Stimulated activated CD4-positive, alpha-beta T cell treated with anti-CD3 and anti-CD28 coated beads, Interleukin-1b, Interleukin-23, amount 100 ng/mL, for 24 hours (primary cell): ENCODE measurements at places on chromosomes 2 and 18.

- no peak for DNase-seq
Observed at GRCh38 chr2:74703373-74703772, 49.3 kb downstream of the SEMA4F start.

- DNase-seq: no peak
Observed at GRCh38 chr2:95298486-95299111, 1.5 kb downstream of the KCNIP3 start.

- no peak for DNase-seq
Observed at GRCh38 chr2:63678551-63678950, 89.8 kb downstream of the MDH1 start.

- DNase-seq: no peak
Observed at GRCh38 chr2:40962026-40962425, 510.1 kb upstream of the SLC8A1 start.

DNA sequence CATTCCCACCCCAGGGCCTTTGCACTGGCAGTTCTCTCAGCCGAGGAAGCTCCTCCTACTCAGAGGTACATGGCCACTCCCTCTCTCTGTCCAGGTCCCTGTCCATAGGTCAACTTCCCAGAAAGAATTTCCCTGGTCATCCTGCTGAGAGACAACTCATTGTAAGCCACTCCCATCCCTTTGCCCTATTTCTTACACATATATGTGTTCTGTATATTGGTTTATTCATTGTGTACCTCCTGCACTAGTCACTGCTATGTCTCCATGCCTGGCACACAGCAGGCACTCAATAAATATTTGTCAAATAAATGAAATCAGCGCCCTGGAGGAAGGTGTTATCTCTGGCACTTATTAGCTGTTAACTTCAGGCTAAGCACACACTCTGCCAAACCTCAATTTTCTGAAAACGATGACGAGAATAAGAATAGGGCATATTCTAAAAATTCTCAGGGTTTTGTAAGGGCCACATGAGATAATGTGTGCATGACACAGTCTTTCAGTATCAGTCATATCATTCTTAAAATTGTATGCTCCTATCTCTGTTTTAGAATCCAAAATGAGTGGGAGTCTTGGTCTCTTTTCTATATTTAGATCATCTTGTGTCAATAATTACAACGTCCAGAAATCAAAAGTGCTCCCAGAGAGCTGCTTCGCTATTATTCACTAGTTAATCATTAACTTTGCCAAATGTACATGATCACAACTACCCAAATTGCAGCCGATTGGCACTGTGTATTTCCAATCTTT is 198.0 kb downstream of the ALK start:
- no peak for DNase-seq

- DNase-seq: no peak
Observed at GRCh38 chr2:110729106-110729505, 3.3 kb upstream of the ACOXL start.

- DNase-seq: no peak
Observed at GRCh38 chr2:55763721-55764120, 70.1 kb upstream of the PNPT1 start.

GRCh38 chr2:160199683-160200389 is at the start of gene ITGB6:
TSS of gene ITGB6 (minus strand) at chr2:160200272. CDS start at chr2:160200063, 209 bp downstream.
- DNase-seq: no peak

- no peak for DNase-seq
Observed at GRCh38 chr2:202479610-202480009, 103.5 kb downstream of the BMPR2 start.

GRCh38 chr18:47179520-47179919 is 3.4 kb upstream of the IER3IP1 start:
- DNase-seq: no peak

DNA sequence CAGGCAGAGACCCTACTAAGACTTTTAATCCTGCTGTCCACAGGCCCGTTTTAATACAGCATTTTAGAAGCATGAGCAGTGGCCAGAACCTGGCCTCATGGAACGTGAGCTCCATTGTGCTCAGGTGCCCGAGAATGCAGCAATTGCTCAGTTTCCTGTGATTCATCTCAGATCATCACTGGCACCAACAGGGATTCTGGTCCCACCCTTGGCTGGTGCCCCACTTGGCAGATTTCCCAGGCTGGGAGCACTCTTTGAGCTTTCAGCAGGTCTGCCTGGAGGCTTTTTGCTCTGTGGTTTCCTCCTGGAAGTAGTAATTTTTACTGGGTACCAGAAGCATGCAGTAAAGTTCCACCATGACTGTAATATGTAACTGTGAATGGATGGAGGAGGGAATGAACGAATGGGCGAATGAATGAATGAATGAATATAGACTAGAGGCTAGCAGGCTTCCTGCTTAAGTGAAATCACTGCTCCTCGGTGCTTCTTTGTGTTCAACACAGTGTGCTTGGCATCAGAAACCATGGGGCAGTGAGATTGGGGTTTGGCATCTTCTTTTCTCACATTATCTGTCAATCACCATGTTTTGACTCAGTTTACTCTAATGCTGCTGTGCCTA is 312.9 kb downstream of the PRKCE start:
- DNase-seq: no peak

- DNase-seq: no peak
Observed at GRCh38 chr2:44663471-44664073, 277.9 kb upstream of the SIX3 start.

DNA sequence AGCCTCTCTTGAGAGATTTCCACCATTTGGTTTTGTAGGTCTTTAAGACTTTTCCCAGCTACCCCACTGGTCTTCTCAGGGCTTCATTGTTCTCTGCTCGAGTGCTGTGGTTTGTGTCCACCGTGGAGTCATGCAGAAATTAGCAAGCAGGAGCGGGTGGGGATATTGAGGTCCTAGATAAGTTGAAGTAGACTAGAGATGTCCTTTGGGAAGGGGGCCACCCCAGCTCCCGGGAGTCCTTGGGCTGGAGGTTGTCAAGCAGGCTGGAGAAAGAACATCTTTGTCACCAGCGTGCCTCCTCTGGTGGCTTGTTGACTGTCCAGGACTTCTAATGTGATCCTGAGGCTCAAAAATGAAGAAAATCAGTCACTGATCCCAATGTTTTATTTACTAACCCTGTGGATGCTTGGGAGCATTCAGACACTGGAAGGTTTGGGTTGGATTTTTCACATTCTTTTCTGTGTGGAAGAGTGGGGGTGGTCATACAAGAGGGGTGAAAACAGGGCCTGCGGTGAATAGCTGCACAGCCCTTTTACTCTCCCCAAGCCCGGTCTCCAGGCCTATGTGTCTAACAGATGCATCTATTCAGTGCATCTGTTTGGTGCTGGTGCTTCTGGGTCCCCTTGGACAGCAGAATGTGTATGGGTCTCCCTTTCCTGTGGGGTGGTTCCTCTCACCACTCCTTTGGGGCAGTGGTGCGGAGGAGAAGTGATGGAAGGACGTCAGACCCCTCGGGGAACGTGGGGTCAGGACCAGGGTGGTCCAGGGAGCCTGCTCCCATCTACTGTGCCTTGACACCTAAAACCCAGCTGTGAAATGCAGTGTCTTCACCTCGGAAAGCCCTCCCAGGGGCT is 208.1 kb downstream of the KLHL29 start:
- no peak for DNase-seq

DNA sequence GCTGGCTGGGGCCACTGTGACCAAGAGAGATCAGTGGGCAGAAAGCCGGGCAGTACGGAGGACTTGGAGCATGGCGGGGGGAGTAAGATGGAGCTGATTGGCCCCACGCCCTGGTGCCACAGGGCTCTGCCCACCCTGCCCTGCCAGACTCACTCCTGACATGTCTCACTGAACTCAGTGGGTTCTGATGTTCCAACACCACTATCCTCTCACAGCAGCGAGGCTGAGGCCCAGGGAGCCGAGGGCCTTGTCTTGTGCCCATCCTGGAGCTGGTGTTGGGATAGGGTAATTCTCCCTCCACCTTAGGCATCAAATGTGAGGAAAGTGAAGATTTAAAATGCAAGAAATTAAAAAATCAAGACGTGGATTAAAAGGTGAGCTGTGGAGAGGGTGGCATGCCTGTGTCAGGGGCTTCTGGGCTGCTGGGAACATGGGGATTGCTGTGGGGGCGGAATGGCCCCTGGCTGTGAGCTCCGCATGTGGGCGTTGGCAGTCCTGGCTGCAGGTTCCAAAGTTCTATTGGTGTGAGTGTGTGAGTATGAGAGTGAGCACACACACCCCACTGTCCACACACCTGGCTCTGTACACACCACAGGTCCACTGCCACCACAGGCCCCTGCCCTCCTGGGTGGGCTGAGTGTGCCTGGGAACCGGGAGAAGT is 283.5 kb upstream of the HS6ST1 start:
- DNase-seq: no peak

DNA sequence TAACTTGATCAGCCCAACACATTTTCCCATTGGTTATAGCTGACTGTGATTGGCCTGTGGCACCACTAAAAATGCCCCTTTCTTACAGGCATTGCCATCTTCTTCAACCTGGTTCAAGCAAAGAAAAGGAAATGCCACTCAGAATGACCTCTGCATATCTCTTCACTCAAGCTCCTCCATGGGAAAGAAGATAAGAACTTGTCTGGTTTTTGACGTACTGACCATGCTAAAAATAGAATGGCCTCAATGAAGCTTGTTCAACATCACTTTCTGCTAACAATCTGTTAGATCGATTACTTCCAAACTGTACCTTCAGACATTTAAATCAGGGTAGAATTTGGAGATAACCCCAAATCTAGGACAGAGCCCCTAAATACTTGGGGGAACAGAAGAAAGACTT is 109.5 kb downstream of the CABYR start:
- no peak for DNase-seq

- no peak for DNase-seq
Observed at GRCh38 chr2:5140347-5140746, 551.8 kb upstream of the SOX11 start.

- DNase-seq: no peak
Observed at GRCh38 chr2:10598501-10598900, 91.3 kb downstream of the NOL10 start.

GRCh38 chr2:86064006-86064405 is 41.7 kb downstream of the POLR1A start:
- DNase-seq: no peak

GRCh38 chr2:160719116-160719515 is 225.5 kb upstream of the RBMS1 start:
- no peak for DNase-seq

DNA sequence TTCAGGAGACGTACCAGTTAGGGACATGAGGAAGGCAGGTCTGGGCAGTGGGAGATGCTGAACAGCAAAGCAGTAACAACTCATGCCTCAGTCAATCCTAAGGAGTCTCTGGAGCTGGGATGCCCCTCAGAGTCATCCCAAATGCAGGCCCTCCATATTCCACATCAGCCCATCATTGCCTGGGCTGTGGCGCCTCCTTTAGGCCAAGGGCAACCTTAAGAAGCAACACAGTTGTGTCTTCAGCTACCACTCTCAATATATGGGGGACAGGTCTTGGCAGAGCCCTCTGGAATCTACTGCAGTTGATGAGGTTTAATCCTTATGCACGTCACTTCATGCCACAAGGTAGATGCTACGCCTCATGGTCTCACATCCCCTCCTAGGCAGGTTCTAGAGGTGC is 682.0 kb upstream of the RAB6C start:
- DNase-seq: no peak

DNA sequence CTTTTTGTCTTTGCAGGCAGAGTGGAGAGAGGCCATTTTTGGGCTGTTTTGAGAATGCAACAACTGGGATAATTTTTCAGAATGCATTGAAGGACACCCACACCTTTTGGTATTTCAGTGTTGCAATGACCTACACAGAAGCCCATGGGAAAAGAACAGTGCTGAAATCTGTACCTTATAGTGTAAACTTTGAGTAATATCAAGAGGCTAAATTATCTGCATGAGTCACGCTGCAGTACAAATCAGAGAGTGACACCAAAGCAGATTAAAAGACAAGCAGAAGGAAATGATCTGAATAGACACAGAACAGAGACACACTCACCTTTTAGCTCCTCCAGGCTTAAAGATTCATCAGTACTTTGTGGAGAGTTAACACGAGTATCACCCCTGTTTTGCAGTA is 265.3 kb downstream of the PAX3 start:
- no peak for DNase-seq

GRCh38 chr2:54207666-54208195 is 48.3 kb downstream of the TSPYL6 start:
- DNase-seq: no peak

- DNase-seq: no peak
Observed at GRCh38 chr18:43581936-43582519, 304.7 kb upstream of the SYT4 start.

- no peak for DNase-seq
Observed at GRCh38 chr2:187167491-187167890, 280.6 kb downstream of the CALCRL start.

GRCh38 chr2:120531365-120531764 is 185.4 kb downstream of the INHBB start:
- DNase-seq: no peak
